COR-L47 (cell line): ENCODE measurements at places on chromosomes 7 and 10.
A peak's percentile ranks its signal among the peaks of the same experiment; 100 is the strongest.

DNA sequence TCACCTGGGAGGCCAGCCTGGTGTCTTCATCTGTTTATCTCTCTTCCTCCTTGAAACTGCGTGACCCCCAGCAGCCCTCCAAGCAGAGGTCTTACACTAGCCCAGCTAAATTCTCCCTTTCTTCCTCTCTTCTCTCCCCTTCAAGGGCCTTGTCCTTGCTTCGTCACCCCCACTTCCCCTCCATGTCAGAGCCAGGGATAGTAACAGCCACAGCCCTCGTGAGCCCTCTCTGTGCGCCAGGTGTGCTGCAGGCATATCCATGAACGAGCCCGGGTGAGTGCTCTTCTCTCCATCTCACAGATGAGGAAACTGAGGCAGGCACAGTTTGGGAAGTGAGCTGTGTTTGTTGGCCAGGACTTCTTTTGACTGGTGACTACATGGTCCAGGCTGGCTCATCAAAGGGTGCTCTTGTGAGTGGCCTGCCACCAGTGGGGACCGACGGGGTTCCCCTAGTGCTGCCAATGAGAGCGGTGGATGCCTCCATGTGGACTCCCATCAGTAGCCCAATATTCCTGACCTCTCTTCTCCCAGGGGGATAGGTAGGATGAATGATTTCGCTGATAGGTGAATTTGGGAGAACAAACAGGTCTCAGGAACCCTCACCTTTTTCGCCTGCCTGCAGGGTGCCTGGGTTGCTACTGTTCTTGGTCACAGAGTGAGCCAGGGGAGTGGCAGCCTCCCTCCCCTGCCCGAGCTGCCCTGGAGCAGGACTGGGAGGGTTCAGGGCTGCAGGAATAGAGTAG lies 38.1 kb downstream of the ADRA2A start:
- DNase-seq: no peak

DNA sequence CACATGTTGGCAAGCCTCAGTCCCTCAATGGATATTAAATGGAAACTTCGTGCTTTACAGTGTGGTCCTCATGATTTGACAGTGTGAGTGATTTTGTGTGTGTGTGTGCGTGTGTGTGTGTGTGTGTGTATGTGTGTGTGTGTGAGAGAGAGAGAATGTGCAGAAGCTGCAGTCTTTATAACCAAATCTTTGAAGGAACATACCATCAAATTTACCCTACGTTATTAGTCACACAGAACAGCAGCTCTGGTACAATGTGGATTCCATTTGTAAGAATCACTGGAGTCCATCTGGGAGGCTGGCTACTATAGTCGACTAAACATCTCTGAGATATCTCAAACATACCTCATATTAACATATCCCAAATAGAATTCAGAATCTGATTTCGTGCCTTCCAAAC lies 928.0 kb upstream of the POT1 start:
- no peak for DNase-seq

DNA sequence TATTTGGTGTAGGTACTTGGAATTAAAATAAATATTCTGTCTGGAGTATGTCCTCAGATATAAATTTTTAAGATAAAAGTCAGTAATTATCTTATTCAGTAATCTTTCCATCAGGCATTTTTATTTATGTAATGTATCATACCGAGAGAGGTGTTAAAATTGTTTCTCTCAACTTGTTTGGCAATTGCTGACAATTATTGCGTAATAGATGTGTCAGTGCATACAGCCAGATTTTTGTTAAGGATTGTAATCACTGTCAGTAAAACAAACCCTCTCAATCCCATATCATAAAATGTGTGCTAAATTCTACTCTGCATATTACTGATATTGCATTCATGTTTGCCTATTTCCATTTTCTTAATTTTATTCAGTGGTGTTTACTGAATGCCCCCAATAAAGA lies 69.2 kb downstream of the CNTNAP2 start:
- DNase-seq: no peak

- DNase-seq: no peak
Observed at GRCh38 chr10:100746784-100747455, 1.5 kb downstream of the PAX2 start.

- DNase-seq: no peak
Observed at GRCh38 chr7:95794917-95795515, 22.7 kb downstream of the DYNC1I1 start.

- DNase-seq: peak; percentile 24
Observed at GRCh38 chr7:44177570-44178131, 11.6 kb downstream of the GCK start.

DNA sequence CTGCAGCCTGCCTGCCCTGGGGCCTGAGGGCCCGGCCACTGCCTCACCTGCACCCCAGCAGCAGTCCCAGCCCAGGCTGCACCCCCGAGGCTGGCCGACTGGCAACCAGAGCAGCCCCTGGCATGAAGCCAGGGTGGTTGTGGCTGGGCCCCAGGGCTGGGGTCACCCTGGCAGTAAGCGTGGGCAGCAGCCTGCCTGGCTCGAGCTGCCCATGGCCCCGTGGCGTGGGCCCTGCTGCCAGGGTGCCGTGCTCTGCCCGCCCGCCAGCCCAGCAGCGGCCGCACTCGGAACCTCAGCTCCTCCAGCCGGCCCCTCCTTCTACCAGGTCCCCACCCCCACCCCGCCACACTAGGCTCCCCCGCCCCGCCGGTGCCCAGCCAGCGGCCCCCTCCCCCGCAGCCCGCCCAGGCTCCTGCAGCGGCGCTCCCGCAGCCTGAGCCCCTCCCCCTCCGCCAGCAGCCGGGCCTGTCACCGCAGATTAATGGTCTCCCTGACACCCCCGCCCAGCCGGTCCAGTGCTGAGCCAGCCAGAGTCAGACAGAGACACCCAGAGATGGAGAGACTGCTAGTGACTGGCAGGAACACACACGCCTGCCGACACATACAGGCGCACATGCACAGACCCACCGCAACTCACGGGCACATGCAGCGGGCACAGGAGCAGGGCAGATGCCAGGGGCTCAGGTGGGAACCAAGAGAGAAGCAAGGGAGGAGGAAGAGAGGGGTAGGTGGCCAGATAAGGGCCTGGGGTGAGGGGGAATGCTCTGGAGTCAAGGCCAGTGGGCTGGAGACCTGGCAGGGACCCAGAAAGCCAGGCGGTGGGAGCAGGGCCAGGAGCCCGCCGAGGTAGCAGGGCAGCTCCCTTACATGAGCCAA lies 22.4 kb downstream of the KCNH2 start:
- DNase-seq: no peak

- no peak for DNase-seq
Observed at GRCh38 chr10:36038316-36038955, 396.3 kb upstream of the FZD8 start.

- no peak for DNase-seq
Observed at GRCh38 chr10:30455816-30456215, 21.8 kb downstream of the MAP3K8 start.

DNA sequence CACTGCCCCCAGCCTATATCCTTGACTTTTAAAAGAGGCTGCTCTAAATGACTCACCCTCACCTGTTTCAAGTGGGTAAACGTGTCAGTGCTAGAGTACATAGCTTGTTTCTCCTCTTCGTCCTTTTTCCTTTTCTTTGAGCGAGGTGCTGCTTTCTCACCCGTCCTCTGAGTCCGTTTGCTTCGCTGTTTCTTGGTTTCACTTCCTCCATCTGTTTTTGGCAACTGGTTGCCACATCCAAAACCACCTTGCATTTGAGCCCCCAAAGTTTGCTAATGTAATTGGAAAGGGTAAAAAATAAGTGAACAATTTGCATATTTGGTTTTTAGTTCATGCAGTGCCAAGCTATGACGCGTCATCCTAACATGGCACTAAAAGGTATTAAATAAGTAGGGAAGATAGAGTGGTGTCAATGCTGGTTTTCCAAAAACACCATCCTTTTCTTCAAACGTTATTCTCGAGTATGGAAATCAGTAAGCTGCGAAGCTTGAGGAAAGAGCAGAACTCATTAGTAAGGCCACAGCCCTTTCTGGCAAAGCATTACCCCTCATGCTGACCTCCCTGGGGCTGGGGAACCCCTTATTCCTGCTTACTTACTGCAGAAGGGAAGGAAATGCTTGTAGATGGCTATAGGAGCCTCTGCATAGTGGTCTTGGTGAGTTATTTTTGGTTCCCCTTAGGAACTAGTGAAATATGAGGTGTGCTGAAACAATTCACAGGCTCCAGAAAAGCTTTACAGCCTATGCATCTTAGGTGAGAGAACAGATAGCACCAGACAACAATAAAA lies 133.5 kb downstream of the GALNT11 start:
- no peak for DNase-seq

DNA sequence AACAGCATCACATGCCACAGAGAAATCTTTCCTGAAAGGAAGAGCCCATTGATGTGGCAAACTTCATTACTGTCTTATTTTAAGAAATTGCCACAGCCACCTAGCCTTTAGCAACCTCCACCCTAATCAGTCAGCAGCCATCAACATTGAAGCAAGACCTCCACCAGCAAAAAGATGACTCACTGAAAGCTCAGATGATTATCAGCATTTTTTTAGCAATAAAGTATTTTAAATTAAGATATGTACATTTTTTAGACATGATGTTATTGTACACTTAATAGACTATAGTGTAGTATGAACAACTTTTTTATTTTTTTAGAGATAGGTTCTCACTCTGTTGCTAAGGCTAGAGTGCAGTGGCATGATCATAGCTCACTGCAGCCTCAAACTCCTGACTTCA lies 14.8 kb downstream of the STEAP1B start:
- DNase-seq: no peak

DNA sequence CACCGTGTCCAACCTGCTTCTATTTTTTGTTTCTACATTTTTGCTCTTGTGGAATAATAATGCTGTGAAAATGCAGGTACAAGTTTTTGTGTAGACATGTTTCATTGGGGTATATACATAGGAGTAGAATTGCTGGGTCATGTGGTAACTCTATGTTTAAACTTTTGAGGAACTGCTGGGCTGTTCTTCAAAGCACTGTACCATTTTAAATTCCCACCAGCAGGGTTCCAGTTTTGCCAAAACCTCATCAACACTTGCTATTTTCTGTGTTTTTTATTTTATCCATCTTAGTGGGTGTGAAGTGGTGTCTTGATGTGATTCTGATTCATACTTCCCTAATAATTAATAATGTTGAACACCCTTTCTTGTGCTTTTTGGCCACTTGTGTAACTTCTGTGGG lies 138.6 kb downstream of the RGS10 start:
- no peak for DNase-seq

DNA sequence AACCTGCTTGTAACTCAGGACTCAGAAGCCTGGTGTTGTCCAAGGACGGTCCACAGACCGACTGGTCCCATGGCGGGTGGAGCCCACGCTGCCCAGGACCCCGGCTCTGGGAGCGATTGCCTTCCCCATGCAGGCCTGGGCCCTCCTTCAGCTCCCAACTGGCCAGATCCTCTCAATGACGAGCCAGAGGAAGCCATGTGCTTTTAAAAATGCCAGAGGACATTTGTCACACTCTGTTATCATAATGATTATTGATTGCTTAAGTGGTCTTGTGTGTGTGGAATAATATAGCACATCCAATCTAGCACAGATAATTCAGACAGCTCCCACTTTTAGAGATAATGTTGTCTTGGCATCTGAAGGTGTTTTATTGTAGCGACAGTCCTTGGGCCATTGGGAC lies 22.6 kb upstream of the OGDHL start:
- no peak for DNase-seq

- no peak for DNase-seq
Observed at GRCh38 chr10:24128066-24128730, 80.7 kb upstream of the KIAA1217 start.

DNA sequence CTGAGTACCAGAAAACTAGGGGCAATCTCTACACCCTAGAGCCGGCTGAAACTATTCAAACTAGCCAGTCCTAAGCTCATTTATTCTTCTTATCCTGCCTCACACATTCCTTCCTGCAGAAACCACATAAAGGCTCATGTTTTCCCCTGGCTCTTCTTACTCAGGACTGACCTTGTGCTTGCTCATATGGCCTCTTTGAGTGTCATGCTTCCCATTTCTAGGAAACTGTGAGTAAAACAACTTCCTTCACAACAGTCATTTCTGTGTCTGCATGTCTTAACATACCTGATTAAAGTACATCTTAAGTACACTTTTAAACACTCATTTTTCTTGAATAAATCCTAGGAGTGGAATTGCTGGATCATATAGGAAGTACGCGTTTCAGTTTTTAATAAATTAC lies 52.3 kb upstream of the KIAA1217 start:
- DNase-seq: no peak

- no peak for DNase-seq
Observed at GRCh38 chr10:88417387-88418030, 165.6 kb downstream of the RNLS start.

- DNase-seq: no peak
Observed at GRCh38 chr7:114718861-114719260, 203.0 kb upstream of the MDFIC start.

GRCh38 chr10:124602646-124603365 lies 141.2 kb downstream of the LHPP start:
- no peak for DNase-seq

- peak; percentile 28 for DNase-seq
Observed at GRCh38 chr7:55250313-55250712, 114.8 kb upstream of the LANCL2 start.

GRCh38 chr7:80136261-80137055 lies 1.8 kb downstream of the GNAI1 start:
- no peak for DNase-seq

GRCh38 chr7:92790992-92791391 lies 45.4 kb downstream of the CDK6 start:
- no peak for DNase-seq

DNA sequence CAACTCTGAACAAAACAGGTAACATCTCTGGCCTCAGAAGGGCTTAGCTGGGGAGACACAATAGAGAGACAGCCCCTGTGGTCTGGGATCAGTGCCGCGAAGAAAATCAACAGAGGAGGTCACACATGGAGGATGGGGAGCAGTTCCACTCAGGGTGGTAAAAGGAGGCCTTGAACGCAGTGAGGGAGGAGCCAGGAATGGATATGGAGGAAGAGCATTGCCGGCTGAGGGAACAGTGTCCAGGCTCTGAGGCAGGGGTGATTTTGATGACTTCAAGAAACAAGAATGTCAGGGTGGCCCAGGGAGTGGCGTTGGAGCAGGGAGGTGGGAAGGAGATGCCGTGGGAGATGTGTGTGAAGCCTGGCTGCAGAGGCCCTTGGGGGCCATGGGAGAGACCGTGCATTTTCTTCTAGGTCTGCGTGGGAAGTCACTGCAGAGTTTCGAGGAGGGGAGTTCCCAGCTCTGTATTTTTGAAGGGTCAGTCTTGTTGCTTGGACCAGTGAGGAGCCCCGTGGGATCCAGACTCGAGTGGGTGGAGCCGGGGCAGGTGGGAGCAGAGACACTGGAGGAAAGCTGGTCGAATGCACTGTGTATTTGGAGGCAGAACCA lies 35.7 kb upstream of the SH2D4B start:
- no peak for DNase-seq

GRCh38 chr7:117383483-117384189 lies 43.7 kb downstream of the ASZ1 start:
- no peak for DNase-seq
